ENCODE measurements at places on chromosomes 12 and 14.

DNA sequence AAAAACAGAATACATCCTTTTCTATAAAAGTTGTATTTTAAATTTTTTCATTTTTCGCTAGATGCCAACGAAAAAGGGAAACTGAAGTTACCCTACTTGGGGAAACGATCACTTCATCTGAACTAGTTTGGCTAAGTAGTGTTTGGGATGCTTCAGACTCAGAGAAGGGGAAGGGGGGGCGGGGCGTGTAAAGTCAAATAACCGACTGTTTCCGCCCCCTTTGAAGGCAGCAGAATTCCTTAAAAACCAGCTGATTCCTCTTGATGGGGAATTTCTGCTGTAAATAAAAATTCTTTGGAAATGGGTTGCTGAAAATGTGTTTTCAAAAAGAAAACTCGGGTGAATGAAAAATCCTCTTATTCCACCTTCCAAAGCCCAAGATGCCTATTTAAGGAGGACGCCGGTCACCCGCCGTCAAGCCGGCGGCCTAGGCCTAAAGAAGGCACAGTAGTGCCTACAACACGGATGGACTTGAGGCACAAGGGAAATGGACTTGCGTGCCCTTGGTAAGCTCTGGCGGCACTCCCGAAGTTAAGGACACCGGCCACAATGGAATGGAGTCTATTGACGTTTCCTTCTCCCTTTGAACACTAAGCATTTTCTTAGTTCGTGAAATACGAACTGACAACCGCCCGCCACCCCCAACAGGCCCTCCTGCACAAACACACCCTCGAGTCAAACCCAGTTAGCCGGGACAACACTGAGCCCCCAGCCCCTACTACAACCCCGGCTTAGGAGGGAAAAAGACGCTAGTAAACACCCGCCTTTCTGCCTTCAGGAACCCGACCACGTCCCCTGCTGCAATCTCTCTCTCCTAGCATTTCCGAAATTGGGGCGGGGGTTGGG lies 1.9 kb downstream of the ATXN2 start:
- DNase-seq, result no peak

DNA sequence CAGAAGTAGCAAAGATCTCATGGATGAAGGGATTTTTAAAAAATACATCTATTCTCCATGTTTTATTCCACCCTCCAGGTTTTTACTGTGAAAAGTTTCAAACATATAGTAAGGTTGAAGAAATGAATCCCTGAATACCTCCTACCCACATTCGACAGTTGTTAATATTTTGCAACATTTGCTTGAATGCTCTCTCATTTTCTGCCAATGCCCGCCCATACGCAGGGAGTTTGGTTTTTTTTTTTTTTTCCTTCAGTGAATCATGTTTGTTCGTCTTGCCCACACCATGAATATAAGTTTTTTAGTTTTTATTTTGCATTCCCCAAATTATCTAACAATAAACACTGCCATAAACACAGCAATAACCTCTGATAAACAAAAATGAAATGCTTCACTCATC lies 82.9 kb downstream of the MAP1LC3B2 start:
- DNase-seq, result no peak

GRCh38 chr14:34450542-34450915 lies 11.5 kb downstream of the SPTSSA start:
- DNase-seq, result no peak

GRCh38 chr12:27112871-27113270 lies 30.5 kb upstream of the C12orf71 start:
- no peak for DNase-seq

GRCh38 chr14:51652168-51653078 lies 713 bp downstream of the FRMD6 start:
- no peak for DNase-seq

Data from cortex of kidney (tissue), 1 donor.